ENCODE measurements at places on chromosomes 16 and 17.

DNA sequence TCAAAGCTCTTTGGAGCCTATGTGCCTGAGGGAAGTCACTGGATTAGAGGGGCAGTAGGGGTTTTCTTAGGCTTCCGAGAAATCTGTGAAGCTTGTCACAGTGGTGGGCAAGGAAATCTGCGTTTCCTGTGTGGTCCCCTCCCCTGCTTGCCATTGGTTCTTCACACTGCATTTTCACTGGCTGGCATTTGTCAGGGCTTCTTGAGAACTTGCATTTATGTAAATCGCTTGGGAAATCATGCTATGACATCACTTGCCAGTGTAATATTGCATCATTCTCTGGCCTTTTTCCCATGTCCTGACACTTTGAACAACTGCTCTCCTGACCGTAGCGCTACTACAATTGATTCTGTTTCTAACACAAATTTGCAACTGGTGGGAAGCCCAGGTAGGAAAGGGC is 1.8 kb downstream of the CACNG3 start:
- DNase-seq = no peak

DNA sequence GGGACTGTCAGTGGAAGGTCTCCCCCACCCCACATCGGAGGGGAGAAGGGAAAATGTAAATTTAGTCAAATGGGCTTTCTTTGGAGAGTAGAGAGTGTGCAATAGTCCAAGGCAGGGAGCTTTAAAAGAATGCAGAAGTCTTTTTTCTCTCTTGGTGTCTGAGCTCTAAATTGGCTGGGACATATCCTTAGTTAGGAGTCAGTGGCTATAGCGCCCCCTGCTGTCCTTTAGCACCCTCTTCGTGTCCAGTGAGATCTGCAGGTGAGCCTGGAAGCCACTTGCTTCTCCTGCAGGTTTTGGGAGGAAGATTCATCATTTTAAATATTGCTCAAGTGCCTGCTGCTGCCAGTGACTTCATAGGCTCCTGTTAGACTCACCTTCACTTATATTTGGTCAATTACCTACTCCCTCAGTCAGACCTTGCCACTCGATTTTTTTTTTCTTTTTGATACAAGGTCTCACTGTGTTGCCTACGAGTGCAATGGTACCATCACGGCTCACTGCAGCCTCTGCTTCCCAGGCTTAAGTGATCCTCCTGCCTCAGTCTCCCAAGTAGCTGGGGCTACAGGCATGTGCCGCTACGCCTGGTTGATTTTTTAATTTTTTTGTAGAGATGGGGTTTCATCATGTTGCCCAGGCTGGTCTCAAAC is 174.8 kb downstream of the PRKCB start:
- DNase-seq = peak; percentile 82

- no peak for DNase-seq
Measured at GRCh38 chr17:63533433-63534077, 10.4 kb downstream of the KCNH6 start.

DNA sequence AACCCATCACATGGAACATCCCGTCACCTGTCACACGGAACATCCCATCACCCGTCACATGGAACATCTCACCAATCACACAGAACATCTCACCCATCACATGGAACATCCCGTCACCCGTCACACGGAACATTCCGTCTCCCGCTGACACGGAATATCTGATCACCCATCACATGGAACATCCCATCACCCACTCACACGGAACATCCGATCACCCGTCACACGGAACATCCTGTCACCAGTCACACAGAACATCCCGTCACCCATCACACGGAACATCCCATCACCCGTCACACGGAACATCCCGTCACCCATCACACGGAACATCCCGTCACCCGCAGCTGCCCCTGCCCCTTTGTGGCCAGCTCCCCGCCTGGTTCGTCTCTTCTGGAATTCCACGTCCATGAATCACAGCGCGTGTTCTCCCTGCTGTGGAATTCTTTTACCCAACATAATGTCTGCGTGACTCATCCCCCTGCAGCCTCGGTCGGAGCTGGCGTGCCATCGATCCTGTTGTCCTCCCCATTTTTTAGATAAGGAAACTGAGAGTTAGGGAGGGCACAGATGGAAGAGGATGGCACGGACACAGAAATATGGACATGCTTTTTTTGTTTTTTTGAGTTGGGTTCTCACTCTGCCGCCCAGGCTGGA is 5.6 kb downstream of the CPNE7 start:
- DNase-seq = peak; percentile 99
